ENCODE measurements at places on chromosomes 3 and 15.

GRCh38 chr3:112128843-112129727 lies 4.0 kb downstream of the GCSAM start:
- DNase-seq = peak; percentile 54

GRCh38 chr3:57951066-57951882 lies 56.9 kb upstream of the FLNB start:
- DNase-seq = no peak

GRCh38 chr3:128402319-128402718 lies 64.4 kb downstream of the DNAJB8 start:
- DNase-seq = no peak

GRCh38 chr3:128210711-128211110 lies 57.4 kb downstream of the EEFSEC start:
- no peak for DNase-seq

GRCh38 chr3:144708437-144708836 lies 736.8 kb downstream of the DIPK2A start:
- no peak for DNase-seq

GRCh38 chr15:58690703-58691102 lies 58.8 kb downstream of the ADAM10 start:
- DNase-seq = no peak

- DNase-seq = no peak
Measured at GRCh38 chr15:62558640-62559380, 393.7 kb upstream of the C2CD4B start.

DNA sequence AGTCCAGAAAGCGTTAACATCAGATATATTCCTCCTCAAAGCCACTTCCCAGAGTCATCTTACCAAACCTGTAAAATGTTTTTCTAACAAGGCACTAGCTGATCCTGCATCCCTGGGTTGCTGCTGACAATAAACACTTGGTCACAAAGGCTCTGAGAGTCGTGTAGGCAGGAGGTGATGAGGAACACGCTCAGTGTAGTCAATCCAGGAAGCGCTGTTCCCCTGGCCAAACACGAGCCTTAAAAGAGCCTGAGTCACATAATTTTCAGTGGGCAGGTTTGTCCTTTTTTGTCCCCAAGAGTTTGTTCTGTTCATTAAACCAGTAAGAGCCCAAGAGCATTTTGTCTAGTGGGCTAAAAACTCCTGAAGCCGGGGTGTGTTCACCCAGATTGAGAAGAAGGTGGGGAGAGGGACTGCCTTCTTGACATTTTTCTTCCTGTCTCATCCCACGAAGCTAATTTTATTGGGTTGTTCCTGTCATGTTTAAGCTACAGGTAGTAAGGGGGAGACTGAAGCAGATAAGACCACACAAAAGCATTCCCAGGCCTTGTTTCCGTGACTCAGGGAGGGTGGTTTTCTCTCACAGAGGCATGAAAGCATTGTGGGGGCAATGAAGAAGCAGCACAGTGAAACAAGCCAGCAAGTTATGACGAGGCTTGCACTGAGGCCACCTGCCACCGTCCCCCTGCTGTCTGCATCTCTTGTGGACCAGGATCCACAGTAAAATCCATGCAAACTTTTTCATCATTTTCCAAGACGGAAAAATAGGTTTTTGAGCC lies 73.7 kb downstream of the FOXB1 start:
- DNase-seq = no peak

DNA sequence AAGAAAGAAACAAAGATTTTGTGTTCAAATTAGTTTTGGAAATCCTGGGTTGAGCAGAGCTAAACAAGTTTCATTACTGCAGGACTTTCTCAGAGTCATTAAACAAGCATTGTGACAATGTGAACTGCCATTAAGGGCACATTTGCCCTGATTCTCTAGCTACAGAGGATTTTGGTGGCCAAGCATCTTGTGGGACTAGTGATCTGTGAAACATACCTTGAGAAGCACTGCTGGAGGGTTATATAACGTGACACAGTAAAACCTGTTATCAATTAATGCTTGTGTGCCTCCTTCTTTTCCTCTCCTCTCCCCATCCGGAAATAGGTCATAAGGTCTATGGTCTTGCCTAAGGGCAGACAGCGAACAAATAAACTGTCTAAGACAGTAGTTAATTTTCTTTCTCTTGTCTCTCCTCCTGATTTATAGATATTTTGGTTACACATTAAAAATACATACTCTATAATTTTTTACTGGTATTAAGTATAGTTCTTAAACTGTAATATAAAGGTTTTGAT lies 167.3 kb upstream of the NANOGP8 start:
- no peak for DNase-seq

DNA sequence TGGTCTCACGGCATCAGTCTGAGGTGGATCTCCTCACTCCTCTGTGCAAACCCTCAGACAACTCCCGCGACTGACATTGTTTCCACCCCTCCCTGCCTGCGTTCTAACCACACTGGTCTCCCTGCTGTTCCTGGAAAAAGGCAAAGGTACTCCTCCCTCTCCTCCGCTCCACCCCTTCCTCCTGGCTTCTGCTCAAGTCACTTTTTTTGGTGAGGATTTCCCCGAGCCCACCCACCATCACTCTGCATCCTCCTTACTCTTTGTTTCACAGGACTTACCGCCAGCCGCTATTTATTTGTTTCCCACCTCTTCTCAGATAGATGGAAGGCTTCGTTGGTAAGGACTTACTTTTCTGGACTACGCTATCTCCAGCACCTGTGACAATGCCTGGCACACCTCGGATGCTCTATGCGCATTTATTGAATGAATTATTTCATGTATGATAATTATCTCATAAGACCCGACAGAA lies 25.6 kb downstream of the PRR23E start:
- DNase-seq = no peak

DNA sequence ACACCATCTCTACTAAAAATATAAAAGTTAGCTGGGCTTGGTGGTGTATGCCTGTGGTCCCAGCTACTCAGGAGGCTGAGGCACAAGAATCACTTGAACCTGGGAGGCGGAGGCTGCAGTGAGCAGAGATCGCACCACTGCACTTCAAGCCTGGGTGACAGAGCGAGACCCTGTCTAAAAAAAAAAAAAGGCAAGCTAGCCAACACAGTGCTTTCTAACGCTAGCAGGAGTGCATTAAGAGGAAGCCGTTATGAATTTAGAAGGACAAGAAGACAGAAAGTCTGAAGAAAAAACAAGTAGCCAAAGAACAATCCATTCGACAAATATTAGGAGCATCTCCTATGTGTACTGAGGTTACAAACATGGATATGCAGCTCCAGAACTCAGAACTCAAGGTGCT lies 28.6 kb downstream of the BHLHE40 start:
- no peak for DNase-seq

GRCh38 chr3:156388497-156389448 lies 166.1 kb downstream of the SSR3 start:
- DNase-seq = no peak

- peak; percentile 21 for DNase-seq
Measured at GRCh38 chr3:100590114-100590839, 19.1 kb upstream of the ADGRG7 start.

DNA sequence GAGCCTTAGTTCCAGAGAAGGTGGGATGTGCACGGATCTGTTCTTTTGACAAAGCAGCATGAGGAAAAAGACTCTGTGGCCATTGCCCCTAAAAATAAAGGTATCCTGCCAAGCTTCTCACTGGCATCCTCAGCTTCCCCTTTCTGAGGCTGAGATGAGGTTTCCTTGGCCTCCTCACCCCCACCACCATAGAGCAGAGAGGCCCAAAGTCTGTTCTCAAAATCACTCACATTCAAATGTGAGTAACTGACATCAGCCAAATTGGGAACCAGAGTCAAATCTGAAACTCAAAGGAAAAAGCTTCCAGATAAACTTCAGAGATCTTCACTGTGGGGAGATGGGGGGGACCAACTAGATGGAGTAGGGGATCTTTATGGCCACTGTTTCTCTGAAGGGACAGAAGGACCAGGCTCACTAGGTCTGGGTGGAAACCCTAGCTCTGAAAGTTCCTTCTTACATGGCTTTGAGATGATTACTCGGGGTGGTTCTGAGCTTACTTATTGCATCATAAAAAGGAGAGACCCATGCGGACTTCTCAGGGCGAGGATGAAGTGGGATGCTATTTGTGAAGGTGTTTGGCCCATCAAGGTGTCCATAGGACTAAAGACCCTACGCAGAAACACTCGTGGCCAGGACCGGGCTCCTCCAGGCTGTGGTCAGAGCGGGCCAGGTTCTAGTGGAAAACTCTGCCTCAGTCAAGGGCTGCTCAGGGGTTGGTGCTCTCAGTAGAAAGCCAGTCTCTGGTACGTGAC lies 61.5 kb upstream of the MEF2A start:
- DNase-seq = no peak

GRCh38 chr15:41581110-41581509 lies 22.1 kb downstream of the TYRO3 start:
- DNase-seq = no peak

GRCh38 chr15:40931300-40932142 lies 2.4 kb downstream of the DLL4 start:
- no peak for DNase-seq

DNA sequence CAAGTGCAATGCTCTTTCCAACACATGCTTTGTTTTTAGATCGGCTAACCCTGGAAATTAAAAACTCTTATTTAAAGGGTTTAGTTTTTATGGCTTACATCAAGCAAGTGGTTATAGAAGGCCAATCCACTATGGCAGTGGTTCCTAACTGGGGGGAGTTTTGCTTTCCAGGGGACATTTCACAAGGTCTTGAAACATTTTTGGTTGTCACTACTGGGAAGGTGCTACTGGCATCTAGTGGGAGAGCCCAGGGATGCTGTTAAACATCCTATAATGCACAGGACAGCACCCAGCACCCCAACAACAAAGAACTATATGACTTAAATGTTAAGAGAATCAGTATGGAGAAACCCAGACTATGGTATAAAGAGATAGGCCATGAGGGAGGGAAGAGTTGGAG lies 439.0 kb downstream of the NTRK3 start:
- DNase-seq = no peak

Measured in activated T-cell treated with anti-CD3 and anti-CD28 coated beads, Interleukin-2, amount 50 U/mL, for 1 hour (primary cell).